CD4-positive, alpha-beta T cell treated with Interleukin-4 for 1 hour (primary cell): ENCODE measurements at places on chromosomes 4 and X.

DNA sequence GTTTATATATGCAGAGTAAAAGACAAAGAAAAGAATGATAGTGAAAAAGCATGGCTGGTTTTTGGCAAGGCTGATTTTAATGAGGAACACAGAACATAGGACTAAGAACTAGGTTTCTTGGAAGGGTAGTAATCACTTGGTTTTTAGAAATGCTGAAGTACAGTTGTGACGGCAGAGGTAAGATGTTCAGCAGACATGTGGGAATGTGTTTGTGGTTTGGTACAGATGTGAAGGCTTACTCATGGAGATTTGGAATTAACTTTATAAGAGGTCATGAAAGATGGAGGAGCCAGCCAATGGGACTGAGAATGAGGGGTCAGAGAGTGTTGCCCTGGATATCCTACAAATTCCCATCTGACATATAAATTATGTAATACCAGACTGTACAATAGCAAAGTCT, 243.6 kb downstream of the NPFFR2 start:
- no peak for DNase-seq

DNA sequence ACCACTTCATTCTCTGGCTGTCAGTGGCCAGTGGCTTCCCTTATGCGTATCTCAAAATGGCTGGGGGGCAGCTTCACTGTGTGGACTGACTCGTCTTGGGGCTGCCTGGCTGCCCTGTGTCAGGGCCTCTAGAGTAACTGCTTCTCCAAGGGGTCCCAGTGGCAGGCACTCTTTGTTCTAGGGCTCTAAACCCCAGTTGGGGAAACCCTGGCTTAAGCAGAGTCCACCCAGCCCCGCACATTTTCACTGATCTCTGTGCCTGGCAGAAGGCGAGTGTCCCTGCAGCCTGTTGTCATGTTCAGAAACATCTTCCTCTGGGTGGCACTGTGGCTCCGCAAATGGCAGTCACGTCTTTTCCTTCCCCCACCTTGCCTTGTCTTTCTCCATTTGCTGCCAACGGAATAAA, 59.7 kb downstream of the NBDY start:
- DNase-seq = peak; percentile 64

- no peak for DNase-seq
Measured at GRCh38 chr4:186169333-186169944, 21.9 kb upstream of the CYP4V2 start.

DNA sequence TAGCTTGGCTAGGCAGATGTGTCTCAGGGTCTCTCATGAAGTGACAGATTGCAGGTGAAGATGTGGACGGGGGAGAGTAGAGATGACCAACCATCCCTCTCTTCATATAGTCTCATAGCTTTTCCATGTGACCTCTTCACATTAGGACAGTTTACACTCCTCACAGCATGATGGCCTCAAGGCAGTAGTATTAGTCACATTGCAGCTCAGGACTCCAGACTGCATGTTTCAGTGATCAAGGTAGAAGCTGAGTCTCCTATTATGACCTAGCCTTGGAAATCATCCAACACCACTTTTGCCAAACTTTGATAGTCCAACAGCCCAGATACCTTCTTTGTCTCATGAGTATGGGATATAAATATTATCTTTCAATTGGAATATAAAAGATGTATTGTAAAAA, 147.7 kb downstream of the GASK1B start:
- no peak for DNase-seq

- no peak for DNase-seq
Measured at GRCh38 chr4:155241225-155241624, 32.8 kb downstream of the NPY2R start.

DNA sequence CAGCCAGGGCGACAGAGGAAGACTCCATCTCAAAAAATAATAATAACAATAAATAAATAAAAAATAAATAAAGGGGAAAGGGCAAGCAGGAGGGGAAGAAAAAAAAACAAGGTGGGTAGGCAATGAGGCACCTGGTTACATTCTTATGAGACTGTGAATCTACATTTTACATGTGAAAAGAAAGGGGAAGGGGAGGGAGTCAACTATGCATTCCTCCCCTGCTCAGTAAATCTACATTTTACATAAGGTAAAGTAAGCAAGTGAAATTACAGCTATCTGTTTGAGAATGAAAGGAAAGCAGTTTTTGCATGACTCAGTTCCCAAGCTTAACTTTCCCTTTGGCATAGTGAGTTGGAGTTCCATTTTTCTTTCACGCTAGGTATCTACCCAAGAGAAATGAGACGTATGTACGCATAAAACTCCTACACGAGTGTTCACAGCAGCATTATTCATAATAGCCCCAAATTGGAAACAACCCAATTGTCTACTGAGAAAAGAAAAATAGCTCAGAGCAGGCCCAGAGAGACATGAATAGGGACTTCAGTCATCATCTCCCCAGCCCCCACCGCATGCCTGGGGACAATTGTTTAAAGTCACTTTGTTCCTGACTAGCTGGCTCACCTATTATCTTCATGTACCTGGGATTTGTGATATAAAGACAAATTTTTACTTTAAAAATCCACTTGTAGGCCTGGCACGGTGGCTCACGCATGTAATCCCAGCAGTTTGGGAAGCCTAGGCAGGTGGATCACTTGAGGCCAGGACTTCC, 52.4 kb downstream of the DDX3X start:
- DNase-seq = no peak

GRCh38 chrX:21295246-21295820, 78.9 kb upstream of the CNKSR2 start:
- DNase-seq = no peak

GRCh38 chr4:119774840-119775239, 146.2 kb upstream of the PDE5A start:
- DNase-seq = no peak

DNA sequence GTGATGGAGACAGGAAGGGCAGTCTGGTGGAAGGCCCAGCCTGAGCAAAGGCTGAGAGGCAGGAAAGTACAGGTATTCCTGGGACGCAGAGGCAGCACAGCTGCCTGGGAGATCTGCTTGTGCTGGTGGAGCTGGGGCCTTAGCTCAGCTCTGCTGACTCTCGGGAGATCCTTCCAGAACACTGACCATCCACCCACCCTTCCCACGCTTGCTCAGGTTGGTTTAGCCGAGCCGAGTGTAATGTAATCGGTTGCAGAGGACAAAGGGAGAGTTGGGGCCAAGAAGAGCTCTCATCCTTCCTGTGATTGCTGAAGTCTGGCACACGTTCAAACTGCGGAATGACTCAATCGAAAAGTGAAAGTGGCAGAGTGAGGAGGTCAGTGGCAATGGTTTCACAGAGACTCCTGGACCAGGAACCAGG, 43.1 kb upstream of the GPR78 start:
- no peak for DNase-seq
